ENCODE measurements at places on chromosomes 7 and 10. TPM values are rescaled to one million over a fixed set of nuclear protein-coding genes. Genes with fewer than 3 reads are reported as not detected.

TMEM184A gene
- 204 TPM for total RNA-seq

MRC1 gene
- 27.8 TPM for total RNA-seq

MARVELD1 gene
- 8.7 TPM for total RNA-seq

ADARB2 gene
- total RNA-seq, result 3.5 TPM

SLC16A9 gene
- total RNA-seq, result 15.6 TPM

GOLGA7B gene
- 0.30 TPM for total RNA-seq

GRCh38 chr7:4747746-4748145 is 27.7 kb upstream of the AP5Z1 start:
- DNase-seq, result no peak

DNA sequence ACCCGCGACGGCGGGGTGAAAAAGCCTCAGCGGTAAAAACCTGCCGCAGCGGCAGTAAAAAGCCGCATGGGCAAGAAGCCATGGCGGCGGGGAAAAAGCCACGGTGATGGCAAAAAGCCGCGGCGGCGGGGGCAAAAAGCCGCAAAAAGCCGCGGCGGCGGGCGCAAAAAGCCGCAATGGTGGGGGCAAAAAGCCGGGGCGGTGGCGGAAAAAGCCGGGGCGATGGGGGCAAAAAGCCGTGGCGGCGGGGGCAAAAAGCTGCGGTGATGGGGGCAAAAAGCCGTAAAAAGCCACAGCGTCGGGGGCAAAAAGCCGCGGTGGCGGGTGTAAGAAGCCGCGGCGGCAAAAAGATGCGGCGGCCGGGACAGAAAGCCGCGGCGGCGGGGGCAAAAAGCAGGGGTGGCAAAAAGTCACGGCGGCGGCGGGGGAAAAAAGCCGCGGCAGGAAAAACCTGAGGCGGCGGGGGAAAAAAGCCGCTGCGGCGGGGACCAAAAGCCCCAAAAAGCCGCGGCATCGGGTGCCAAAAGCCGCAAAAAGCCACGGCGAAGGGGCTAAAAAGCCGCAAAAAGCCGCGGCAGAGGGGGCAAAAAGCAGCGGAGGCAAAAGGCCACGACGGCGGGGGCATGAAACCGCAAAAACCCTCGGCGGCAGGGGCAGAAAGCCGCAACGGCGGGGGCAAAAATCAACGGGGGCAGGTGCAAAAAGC is 488.5 kb downstream of the ZNF33B start:
- DNase-seq, result no peak

DNA sequence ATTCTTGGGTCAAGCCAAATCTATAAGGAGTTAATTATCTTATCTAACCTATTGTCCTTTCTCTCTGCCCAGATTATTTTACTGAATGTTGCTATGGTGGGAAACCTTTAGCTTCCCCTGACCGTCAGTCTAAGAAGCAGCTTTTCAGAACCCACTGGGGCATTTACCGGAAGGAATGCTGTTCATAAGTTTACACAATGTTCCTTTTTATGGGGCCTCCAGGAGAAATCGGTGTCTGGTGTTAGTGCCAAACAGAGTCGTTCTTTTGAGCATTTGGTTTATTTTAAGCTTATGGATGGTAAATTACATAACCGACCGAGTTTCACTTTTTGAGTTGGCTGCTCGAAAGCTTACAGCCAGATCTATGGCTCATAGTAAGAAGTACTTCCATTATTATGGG is 111.9 kb downstream of the CACNB2 start:
- DNase-seq, result no peak

DNA sequence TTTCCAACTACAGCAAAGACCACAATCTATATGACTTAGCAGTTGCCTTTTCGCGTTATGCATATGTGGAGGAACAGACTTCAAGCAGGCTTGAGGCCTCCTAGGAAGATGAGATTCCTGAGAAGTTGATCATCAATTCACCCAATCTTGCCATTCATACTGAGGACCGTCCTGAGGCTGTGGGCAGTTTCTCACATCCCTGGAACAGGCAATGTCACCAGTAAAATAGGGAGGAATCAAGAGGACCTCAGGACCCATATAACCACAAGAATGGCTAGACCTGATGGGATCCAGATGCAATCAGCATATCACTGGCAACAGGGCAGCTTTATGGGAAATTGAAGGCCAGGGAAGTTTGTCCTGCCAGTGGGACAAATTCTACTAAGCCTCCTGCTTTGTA is 17.3 kb downstream of the KDM7A start:
- DNase-seq, result no peak

DNA sequence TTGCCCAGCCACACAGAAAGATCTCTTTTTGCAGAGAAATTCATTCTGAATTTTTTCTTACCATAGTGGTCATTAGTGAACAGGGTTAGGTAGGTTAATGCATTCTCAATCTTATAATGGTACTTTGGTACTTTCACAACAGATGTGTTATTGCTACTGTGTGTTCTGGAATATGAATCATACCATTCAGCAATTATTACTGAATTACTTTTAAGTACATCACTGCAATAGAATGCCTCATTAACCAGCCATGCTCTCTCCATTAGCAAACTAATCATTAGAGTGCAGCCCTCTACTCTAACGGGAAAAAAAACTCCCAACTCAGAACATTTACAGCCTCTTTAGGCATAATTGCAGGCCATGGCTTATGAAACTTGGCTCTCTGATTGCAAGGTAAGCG is 102.1 kb downstream of the DOCK4 start:
- no peak for DNase-seq

DNA sequence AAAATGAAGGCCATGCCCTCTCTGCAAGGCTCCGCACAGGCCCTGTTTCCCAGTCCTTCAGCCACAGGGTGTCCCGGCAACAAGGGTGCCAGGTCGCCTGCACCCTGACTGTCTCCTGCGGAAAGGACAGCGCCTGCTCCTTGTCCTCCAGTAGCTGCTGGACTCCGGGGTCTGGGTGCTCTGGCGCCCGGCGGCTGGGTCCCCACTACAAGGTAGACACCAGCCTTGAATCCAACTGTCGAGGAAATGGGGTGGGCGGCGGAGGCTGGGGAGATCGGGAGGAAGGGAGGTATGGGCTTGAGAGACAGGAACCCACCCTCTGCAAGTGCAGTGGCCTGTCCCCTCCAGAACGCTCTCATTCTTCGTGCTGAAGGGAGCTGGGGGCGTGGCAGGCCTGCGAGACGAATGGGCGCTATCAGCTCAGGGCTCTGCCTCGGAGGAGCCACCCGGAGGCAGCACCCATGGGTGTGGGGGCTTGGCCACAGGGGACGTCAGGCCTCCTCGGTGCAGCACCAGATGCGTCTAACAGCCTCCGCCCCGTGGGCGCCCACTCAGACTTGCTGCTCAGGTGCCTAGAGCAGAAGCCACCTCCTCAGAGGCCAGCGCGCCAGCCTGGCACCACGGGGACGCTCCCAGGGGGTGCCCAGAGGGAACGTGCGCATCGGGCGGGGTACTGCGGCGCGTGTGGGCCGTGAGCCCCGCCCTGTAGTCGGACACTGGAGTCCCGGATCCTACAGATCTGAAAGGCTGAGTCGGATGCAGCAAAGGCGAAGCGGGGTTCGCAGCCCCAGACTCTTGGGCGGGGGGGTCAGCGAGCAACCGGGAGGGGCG is 15.6 kb downstream of the ADAM8 start:
- no peak for DNase-seq

- DNase-seq, result no peak
Observed at GRCh38 chr7:94580601-94581000, 71.0 kb downstream of the CASD1 start.

DNA sequence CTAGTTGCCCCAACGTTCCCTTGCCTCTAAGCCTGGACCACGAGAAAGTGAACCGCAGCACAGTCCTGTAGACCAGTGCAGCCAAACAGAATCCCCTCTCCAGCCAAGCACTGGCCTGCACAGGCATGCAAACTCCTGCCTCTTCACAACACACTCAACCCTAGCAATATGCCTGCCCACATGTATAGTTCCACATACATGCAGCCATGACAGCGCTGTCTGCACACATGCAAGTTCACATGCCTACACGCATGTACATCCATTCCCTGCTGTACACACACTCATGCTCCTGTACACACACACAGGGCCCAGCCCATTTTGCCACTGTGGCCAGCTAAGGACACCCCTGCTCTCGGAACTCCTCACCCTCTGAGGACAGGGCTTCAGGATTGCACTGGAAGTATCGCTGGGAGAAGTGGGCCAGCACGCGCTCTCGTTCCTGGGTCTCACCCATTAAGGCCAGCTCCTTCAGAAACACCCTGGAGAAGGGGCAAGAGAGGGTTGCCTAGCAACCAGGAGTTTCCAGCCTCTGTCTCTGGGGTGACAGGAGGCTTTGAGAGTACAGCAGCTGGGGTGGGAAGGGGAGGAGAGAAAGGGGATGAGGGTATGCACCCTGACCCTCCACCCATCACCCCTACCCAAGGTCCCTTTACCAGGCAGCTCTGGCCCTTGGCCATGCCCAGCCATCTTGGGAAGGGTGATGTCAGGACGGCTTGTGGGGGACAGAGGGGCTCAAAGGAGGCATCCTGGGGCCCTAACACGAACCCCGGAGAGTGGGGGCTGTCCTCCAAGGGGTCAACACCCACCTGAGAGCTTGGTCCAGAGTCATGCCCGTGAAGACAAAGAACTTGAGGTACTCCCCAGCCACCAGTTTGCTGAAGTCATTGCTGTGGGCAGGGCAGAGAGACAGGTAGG is 7.0 kb downstream of the PSD start:
- DNase-seq, result no peak

- no peak for DNase-seq
Observed at GRCh38 chr10:113333313-113333712, 219.5 kb upstream of the HABP2 start.

GRCh38 chr10:22647244-22647643 is 67.1 kb downstream of the PIP4K2A start:
- no peak for DNase-seq

GRCh38 chr10:97063983-97064837 is 121.5 kb downstream of the SLIT1 start:
- DNase-seq, result no peak

DNA sequence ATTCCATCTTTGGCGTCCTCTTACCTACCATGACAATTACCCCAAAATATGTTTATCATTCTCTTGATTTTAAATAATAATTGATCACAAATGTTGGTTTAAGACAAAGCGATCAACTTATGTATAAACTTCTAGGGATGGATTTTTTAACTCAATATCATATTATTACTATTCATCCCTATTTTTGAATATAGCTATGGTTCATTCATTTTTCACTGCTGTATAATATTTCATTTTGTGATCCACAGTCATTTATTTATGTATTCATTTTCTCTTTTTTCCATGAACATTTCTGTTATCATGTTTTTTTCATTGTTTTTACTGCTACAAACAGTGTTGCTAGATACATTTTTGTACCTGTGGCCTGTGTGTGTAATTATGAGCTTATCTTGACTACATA is 61.3 kb upstream of the MET start:
- DNase-seq, result no peak

DNA sequence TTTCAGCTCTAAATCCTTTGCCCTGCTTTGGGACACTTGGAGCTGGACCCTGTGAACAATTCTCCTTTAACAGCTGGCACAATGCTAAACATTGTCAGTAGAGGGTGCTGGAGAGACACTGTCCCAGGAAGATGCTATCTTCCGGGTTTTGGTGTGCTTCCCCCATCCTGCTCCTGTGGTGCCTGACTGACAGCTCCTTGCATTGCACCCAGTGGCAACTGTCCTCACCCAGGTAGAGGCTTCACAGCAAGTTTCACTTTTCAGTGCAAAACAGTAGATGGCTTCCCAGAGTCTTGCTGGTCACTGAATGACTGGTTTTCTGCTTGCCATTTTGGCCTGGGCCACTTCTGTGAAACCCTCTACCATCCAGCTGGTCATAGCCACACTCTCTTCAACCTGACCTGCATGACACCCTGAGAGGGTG is 77.3 kb downstream of the CDC14C start:
- DNase-seq, result no peak

DNA sequence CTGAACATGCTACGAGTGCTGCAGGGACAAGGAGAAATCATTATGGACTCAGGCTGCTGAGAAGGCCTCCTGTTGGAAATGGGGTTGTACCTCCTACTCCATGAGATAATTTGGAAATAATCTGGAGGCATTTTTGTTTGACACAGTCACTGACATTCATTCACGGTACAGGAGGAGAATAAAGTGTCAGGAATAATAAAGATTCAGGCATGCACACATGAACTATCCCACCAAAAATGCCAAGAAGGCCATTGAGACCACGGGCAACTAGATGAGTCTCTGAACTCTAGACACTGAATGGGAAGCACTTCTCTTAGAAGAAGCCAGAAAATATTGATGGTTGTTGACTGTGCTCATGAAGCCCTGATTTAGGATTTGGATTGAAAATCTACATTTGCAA is 220.9 kb upstream of the HABP2 start:
- no peak for DNase-seq
